ENCODE measurements at places on chromosomes 11 and 22.

GRCh38 chr11:1983601-1983961, 14.1 kb downstream of the H19 start:
- no peak for DNase-seq

GRCh38 chr11:113341388-113342165, 27.2 kb downstream of the TTC12 start:
- DNase-seq: no peak

DNA sequence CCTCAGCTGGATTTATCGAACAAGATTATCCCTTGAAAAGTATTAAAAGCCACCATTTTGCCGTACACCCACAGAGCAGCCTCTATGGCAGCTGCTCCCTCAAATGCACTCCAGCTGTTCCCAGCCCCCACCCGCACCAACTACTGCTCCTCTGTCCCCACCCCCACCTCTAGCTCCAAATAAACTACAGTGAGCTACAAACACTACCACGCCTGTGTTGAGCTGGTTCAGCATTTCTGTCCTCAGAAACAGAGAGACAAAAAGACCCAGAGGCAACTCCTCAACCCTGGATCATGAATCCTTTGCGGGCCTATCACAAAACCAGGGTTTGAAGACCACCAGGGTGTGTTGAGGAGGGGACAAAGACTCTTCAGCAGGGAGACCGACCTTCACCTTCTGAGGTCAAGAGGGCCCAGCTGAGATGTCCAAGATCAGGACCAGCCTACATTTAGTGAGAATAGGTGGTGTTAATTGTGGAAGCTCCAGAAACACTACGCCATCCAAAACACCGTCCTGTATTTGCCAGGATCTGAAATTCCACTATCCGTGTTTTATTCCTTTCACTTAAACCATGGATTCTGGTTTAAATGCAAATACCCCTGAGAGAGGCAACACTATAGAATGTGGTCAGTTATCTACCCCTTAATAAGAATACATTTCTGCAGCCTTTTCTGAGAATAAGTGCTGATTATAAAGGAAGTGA, 195.9 kb downstream of the DSCAML1 start:
- DNase-seq: no peak

- no peak for DNase-seq
These were observed 686.6 kb downstream of the LUZP2 start for GRCh38 chr11:25183411-25183810.

- no peak for DNase-seq
These were observed 14.4 kb upstream of the BIRC2 start for GRCh38 chr11:102332611-102332994.

GRCh38 chr11:11843211-11843621, 1.4 kb downstream of the USP47 start:
- peak; percentile 43 for DNase-seq

DNA sequence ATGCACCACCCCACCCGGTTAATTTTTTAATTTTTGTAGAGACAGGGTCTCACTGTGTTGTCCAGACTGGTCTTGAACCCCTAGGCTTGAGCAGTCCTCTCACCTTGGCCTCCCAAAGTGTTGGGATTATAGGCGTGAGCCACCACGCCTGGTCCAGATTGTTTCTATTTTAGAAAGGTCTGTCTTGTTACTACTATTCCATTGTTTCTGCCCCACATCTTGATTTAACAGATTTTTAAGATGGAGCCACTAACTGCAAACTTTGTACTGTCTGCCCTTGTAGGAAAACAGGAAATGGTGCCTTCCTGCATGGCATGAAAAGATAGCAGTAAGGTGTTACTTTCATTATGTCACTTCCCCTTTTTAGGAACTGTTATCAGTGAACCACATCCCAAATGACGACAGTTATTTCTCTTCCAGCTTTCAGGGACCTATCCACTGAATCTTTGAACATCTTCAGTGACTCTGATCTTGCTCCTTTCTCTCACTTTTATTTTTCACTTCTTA, 23.2 kb downstream of the TAF1D start:
- no peak for DNase-seq

DNA sequence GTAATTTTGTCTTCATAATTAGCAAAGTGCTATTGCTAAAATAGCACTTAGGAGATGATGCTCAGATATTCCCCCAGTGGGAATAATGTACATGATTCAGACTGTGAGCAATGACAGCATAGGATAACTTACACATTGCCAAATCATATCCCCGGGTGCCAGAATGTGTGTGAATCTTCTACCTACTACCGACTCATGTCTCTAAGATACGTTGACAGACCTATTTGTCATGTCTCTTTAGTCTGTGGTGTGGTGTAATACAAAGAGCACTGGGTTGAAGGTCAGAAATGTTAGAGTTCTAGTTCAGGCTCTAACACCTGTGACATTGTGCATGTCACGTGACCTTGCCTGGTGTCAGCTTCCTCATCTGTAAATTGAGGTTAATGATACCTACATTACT, 31.0 kb upstream of the PICALM start:
- no peak for DNase-seq

DNA sequence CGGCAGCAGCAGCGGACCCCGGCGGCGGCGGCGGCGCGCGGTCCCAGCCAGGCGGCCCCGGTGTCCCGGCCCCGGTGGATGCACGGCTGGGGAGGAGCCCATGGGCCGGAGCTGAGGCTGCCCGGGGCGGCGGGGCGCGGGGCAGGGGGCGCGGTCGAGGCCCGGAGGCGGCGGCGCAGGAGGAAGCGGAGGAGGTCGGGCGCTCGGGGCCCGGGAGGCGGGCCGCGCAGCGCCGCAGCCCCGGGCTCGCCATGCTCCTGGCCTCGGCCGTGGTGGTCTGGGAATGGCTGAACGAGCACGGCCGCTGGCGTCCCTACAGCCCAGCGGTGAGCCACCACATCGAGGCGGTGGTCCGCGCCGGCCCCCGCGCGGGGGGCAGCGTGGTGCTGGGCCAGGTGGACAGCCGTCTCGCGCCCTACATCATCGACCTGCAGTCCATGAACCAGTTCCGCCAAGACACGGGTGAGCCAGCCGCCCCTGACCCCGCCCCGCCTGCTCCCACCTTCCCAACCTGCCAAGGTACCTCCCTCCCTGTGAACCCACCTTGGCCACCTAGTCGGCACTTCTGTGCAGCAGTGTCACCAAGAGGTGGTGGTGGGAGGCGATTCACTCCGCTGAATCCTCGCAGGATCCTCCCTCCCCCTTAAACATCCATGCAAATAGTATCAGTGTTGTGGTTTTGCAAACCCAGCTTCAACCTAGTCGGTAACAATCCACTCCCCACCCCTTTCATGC, 580 bp downstream of the DTX4 start:
- DNase-seq: no peak

DNA sequence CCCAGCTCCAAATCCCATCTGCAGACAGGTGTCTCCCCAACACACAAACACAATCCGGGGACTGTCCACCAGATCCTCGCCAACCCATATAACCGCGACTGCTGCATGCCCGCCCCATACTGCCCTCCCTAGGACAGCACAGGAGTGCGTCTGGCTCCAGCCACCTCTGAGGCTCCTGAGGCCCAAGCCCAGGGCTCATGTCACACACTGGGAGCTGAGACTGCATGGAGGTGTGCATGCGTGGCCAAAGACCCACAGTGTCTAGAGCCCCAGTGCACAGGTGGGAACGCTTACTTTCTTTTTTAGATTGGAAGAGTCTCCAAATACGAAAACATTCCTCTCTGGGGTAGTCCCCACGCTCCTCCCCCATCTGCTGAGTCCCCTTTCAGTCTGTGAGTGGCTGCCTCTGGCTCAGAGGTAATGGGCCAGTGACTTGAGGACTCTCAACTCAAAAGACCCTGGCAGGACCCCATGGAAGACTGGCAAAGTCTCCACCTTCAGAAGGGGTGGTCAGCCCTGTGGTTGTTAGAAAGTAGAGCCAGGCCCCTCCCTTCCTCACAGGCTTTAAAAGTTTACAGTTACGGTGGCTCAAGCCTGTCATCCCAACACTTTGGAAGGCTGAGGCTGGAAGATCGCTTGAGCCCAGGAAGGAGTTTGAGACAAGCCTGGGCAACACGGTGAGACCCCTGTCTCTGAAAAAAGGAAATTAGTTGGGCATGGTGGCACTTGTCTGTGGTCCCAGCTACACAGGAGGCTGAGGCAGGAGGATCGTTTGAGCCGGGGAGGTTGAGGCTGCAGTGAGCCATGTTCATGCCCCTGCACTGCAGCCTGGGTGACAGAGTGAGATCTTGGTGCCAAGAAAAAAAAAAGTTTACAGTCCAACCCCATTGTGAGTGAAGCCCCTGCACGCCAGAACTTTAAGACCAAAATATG, 2.3 kb downstream of the CBX7 start:
- no peak for DNase-seq

GRCh38 chr22:49900441-49901230, 17.6 kb downstream of the ALG12 start:
- DNase-seq: no peak

GRCh38 chr11:63670433-63671321, 499 bp downstream of the ATL3 start:
- DNase-seq: peak; percentile 51

DNA sequence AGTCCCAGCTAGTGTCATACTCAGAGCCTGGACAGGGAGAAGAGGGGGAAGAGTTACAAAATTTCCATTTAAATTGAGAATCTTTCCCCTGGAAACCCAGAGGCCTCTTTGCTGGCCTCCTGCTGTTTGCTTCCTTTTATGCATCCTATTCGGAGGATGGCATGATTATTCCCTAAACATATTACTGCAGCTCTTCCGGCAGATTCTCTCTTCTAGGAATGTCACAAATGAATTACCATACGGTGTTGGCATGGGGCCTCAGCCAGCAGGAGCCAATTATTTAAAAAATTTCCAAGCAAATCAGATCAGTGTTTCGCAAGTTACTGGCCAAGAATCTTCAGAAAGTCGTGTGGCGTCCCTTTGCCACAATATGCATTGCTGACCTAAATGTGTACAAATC, 326.7 kb upstream of the NCAM1 start:
- DNase-seq: peak; percentile 24

DNA sequence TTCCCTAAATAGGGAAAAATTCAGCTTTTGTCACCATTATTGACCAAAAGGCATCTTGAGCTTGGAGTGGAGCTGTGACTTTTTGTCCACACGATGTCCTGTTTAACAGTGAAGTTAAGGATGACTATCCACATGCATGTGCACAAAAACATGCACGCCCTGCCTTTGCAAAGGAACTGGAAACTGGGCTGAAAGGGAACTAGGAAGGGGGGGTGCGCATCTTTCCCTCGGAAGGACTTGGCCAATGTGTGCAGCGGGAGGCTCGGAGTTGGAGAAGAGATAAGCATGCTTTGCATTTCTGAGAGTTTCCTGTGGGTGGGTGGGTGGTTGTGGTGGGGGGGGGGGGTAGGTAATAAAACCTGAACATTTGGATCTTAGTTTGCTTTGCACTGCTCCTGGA, 411 bp upstream of the KIRREL3 start:
- no peak for DNase-seq

- DNase-seq: no peak
These were observed 440 bp upstream of the SLC25A45 start for GRCh38 chr11:65382804-65383368.

DNA sequence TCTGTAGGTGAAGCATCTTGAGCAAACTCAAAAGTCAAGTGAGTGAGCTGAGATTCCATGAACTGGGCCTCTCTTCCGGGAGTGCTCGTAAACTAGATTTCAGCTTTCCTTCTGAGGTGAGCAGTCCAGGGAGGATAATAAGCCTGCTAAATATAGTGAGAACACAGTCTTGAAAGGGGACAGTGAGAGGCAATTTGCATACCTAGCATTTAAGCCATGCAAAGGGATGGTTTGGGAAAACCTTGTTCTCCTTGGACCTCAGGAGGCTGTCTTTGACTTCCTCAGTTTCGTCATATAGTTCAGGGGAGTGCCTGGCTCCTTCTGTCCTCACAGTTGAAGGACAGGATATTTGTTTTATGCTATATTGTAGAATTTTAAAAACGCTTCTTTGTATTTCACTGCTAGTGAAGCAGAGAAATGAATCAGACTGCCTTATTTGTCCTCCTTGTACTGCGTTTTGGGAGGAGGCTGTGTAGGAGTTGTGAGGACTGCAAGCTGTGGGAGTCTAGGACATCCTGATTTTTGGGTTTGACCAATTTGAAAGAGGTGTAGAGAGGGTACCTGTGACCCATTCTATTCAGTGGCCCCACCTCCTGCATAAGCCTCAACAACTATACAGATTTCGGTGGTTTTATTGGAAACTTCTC, 11.0 kb upstream of the SORL1-AS1 start:
- DNase-seq: no peak

- DNase-seq: peak; percentile 86
These were observed at the start of gene PLCB3 for GRCh38 chr11:64251016-64251752. Gene PLCB3 (plus strand): TSS chr11:64251530. CDS start chr11:64251650, 120 bp downstream.

GRCh38 chr11:18313965-18314763, 7.8 kb downstream of the HPS5 start:
- DNase-seq: no peak

GRCh38 chr11:132402071-132402684, 1031.8 kb downstream of the NTM start:
- DNase-seq: peak; percentile 71

DNA sequence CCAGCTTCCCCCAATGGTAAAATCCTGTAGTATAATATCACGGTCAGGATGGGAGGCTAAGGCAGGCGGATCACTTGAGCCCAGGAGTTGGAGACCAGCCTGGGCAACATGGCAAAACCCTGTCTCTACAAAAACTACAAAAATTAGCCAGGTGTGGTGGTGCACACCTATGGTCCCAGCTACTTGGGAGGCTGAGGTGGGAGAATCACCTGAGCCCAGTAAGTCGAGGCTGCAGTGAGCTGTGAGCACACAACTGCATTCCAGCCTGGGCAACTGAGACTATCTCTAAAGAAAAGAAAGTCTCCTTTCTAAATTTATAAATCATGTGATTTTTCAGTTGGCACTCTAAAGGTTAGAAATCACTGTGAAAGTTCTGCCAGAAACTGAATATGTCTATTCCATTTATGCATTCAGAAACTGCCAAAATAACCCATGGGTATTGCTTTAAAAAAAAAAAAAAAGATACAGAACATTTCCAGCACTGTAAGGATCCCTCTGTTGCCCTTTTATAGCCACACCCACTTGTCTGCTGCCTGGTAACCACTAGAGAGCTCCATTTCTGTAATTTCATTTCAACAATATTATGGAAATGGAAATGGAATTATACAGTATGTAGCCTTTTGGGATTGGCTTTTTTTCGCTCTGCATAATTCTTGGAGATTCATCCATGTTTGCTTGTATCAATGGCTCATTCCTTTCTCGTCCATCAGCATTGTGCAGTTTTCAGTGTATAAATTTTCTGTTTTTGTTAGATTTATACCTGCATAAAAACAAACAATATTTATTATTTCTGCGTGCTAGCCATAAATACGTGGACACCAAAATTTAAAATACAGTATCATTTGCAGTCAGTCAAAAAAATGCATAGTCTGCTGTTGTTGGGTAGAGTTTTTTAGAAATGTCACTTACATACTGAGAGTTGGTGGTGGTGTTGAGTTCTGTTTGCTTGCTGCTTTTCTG, 9.4 kb downstream of the CDC45 start:
- peak; percentile 53 for DNase-seq

- no peak for DNase-seq
These were observed 211.8 kb downstream of the LUZP2 start for GRCh38 chr11:24708616-24709015.

DNA sequence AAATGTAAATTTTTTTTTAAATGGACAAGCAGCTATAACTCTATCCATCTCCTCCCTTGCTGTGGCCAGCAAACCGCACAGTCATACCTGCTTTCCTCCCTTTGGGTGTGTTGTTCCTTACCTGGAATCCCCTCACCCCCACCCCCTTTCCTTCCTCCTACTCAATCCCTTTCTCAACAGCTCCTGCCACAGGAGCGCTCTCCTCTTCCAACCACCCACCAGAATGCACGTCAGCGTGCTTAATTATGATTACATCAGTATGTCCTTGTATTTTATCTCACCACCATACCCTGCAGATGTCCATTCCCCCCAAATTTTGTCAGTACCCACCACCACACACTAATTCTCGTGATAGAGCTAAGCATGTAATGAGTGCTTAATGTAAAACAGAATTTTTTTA, 60.9 kb upstream of the LMO2 start:
- DNase-seq: no peak
